Activated B cell treated with CpG ODN at 0.5 μM for 24 hours (primary cell): ENCODE measurements at places on chromosomes 4 and X. TPM values are rescaled to one million over a fixed set of nuclear protein-coding genes. Genes with fewer than 3 reads are reported as not detected.

GRCh38 chr4:139453041-139453370 lies 915 bp upstream of the RAB33B start:
- no peaks in the 10 kb centered on the region for H3K27me3 ChIP-seq
- no peak for DNase-seq
- peak overlapping the region; percentile 95 for H3K4me3 ChIP-seq
- H3K27ac ChIP-seq, result peak overlapping the region; percentile 98
- H3K36me3 ChIP-seq, result peaks cover 16% of the 10 kb centered on the region

GRCh38 chr4:160350944-160351343 lies 1248.1 kb downstream of the RAPGEF2 start:
- H3K36me3 ChIP-seq, result no peaks in the 10 kb centered on the region
- no peak overlapping the region for H3K4me3 ChIP-seq
- no peak overlapping the region for H3K27ac ChIP-seq
- DNase-seq, result no peak

GRCh38 chr4:75950213-75950815 lies 9.5 kb upstream of the NAAA start:
- DNase-seq, result no peak
- H3K27me3 ChIP-seq, result no peaks in the 10 kb centered on the region
- H3K36me3 ChIP-seq, result peaks cover 76% of the 10 kb centered on the region
- no peak overlapping the region for H3K4me3 ChIP-seq
- H3K27ac ChIP-seq, result no peak overlapping the region

DNA sequence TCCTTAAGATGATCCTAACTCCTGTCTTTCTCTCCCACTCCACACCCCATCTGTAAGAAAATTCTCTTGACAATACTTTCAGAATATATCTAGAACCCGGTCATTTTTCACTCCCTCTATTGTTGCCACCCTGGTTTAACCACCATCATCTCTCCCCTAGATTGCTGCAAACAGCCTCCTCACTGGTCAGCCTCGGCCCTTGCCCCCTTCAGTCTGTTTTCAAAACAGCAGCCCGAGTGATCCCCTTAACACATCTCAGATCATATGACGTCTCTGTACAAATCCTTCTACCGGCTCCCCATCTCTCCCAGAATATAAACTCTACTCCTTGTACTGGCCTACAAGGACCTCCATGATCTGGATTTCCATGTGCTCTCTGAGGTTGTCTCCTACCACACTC lies 35.2 kb upstream of the F9 start:
- DNase-seq, result no peak
- no peak overlapping the region for H3K4me3 ChIP-seq
- no peaks in the 10 kb centered on the region for H3K27me3 ChIP-seq
- no peaks in the 10 kb centered on the region for H3K4me1 ChIP-seq
- no peaks in the 10 kb centered on the region for H3K36me3 ChIP-seq

DNA sequence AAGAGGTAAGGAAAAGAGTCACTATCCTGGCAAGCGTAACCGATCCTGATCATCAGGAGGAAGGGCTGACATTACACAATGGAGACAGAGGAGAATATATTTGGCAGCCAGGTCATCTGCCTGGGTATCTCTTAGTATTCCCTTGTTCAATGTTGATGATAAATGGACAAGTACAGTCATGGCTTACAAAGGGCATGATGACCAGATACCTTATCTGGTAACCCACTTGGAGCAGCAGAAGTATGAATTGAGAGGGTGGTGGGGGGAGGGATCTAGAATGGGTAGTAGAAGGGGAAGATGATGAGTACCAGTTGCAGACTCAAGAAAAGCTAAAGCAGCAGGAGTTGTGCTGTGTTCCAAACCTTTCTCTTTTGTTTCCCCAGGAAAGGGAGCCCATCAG lies 17.3 kb downstream of the F8 start:
- no peaks in the 10 kb centered on the region for H3K36me3 ChIP-seq
- H3K4me1 ChIP-seq, result no peaks in the 10 kb centered on the region
- DNase-seq, result no peak

GRCh38 chrX:28843817-28844216 lies 256.6 kb downstream of the IL1RAPL1 start:
- H3K4me3 ChIP-seq, result no peak overlapping the region
- H3K36me3 ChIP-seq, result no peaks in the 10 kb centered on the region
- no peak overlapping the region for H3K27ac ChIP-seq
- H3K27me3 ChIP-seq, result no peaks in the 10 kb centered on the region

DNA sequence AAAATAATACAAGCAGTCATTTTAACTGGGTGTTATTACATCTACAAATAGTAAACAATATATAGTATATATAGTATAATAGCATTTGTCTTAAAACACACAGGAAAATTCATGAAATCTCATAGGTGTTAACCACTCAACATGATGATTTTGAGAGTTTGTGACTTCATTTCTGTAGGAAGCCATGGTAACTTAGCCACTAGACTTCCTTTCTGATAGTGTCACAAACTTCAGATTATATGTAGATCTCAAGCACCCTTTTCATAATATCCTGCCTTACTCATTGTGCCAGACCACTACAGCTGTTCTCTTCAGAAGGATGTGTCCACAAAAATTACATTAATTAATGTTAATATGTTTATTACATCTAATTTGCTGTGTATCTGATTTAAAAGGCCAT lies 1250.6 kb downstream of the ADGRL3 start:
- H3K27ac ChIP-seq, result no peak overlapping the region
- no peak for DNase-seq
- H3K27me3 ChIP-seq, result no peaks in the 10 kb centered on the region
- no peak overlapping the region for H3K4me3 ChIP-seq
- no peaks in the 10 kb centered on the region for H3K4me1 ChIP-seq

MAN2B2 gene
- total RNA-seq, result 24.2 and 24.7 TPM in 2 replicates

BEX5 gene
- 0.61 and 1.2 TPM in 2 replicates for total RNA-seq

EFHC2 gene
- total RNA-seq, result not detected in 2 replicates

CCNA2 gene
- total RNA-seq, result 1.4 and 2.0 TPM in 2 replicates

GPRASP1 gene
- 4.6 and 5.9 TPM in 2 replicates for total RNA-seq

GRIA3 gene
- total RNA-seq, result not detected in 2 replicates
